ENCODE measurements at places on chromosomes 13 and 19. TPM values are rescaled to one million over a fixed set of nuclear protein-coding genes. Genes with fewer than 3 reads are reported as not detected.

The POSTN gene
- 21.1 TPM for total RNA-seq

GRCh38 chr13:96850538-96851145, 143.6 kb downstream of the OXGR1 start:
- DNase-seq, result no peak
- no peaks in the 10 kb centered on the region for H3K36me3 ChIP-seq
- no peaks in the 10 kb centered on the region for H3K4me1 ChIP-seq
- no peak overlapping the region for H3K4me3 ChIP-seq
- H3K27ac ChIP-seq, result no peak overlapping the region

DNA sequence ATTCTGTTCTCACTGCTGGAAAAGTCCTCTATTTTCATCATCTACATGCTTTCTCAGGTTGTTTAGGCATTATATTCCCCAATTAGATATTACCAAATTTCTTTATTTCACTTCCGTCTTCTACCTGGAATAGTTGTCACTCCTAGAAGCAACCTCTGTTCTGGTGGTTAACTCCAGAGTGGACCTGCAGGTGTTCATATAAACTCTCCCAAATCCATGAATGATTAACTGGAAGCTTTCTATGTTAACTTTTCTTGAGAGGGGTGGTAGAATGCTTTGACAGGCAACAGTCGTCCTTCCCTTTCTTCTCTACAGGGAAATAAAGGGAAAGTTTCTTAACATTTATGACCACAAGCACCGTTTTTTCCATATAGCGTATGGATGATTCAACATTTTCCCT, 48.4 kb upstream of the UFM1 start:
- H3K27me3 ChIP-seq, result no peaks in the 10 kb centered on the region
- no peak for DNase-seq
- H3K36me3 ChIP-seq, result no peaks in the 10 kb centered on the region

DNA sequence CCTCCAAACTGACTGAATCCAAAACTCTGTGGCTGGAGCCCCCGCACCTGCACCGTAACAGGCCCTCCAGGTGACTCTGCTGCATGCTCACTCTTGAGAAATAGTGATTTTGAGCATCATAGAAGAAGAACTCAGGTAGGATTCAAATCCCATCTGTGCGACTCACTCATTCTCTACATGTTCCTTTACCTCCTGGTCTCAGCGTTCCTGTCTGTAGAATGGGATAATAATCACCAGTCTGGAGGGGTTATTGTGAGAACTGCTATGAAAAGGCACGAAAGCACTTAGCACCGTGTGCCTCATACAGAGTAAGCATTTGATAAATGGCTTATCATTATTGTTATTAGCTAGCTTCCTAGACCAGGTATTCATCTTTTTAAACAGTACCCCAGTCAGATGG, 36.5 kb upstream of the NPAS1 start:
- peaks cover 6% of the 10 kb centered on the region for H3K27me3 ChIP-seq
- no peak for DNase-seq
- peaks cover 13% of the 10 kb centered on the region for H3K36me3 ChIP-seq
- no peak overlapping the region for H3K4me3 ChIP-seq
- H3K4me1 ChIP-seq, result peaks cover 61% of the 10 kb centered on the region

- H3K27ac ChIP-seq, result peak overlapping the region; percentile 98
- peaks cover 68% of the 10 kb centered on the region for H3K4me1 ChIP-seq
- H3K27me3 ChIP-seq, result peaks cover 6% of the 10 kb centered on the region
- peaks cover 65% of the 10 kb centered on the region for H3K36me3 ChIP-seq
- H3K4me3 ChIP-seq, result peak overlapping the region; percentile 86
Observed at GRCh38 chr19:41226053-41226873, 7.2 kb downstream of the AXL start.

DNA sequence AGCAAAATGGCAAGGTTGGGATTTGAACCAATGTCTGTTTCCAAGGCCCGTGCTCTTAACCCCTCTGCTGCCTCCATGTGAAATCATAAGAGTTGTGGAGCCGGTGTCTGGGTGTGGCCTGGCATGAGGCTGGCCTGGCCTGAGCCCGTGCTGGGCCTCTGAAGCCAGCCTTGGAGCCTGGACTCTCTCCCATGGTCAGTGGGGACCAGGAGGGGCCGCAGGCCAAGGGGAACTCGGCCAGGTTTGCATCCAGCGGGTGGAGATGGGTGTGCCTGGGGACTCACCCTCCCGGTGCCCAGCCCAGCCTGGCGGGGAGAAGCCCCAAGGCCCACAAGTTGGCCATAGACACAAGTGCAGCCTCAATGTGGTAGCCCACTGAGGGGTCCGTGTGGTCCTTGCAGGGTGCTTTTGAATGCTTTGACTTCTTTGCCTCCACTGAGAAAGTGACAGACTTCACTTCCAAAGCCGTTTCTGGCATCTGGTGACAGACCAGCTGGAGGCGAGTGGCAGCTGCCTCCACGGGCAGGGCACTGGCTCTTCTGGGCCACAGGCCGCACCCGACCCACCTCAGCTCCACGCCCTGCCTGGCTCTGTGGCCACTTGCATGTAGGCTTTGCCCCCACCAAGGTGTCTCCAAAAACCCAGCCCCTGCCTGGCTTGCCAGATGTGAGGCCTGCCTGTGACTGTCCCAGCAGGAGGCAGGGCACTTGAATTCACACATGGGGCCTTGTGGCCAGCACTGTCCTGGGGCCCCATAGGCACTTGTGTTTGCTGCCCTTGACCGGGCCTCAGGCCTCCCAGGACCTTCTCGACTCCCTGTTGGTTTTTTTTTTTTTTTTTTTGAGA, 26.2 kb upstream of the NCCRP1 start:
- no peaks in the 10 kb centered on the region for H3K27me3 ChIP-seq
- no peak overlapping the region for H3K27ac ChIP-seq
- no peaks in the 10 kb centered on the region for H3K4me1 ChIP-seq
- DNase-seq, result no peak
- H3K4me3 ChIP-seq, result no peak overlapping the region

DNA sequence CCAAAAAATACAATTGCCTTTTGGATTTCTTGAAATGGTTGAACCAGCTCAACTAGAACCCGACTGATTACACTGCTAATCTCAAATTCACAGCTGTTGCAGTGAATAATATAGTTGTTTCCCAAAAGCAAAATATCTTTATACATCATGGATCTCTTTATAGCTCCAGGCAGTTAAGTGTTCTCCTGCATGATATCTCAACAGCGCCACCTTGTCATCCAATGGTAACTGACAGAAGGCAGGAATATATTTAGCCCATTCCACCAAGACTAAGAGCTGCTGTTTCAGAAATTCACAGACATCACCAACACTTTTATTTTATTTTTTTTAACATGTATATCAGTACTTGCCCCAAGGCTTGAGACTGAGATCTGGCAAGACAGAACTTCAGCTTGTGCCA, 1141.0 kb upstream of the PRR20A start:
- H3K36me3 ChIP-seq, result no peaks in the 10 kb centered on the region
- H3K4me3 ChIP-seq, result no peak overlapping the region
- H3K27ac ChIP-seq, result no peak overlapping the region
- no peaks in the 10 kb centered on the region for H3K27me3 ChIP-seq
- DNase-seq, result no peak

DNA sequence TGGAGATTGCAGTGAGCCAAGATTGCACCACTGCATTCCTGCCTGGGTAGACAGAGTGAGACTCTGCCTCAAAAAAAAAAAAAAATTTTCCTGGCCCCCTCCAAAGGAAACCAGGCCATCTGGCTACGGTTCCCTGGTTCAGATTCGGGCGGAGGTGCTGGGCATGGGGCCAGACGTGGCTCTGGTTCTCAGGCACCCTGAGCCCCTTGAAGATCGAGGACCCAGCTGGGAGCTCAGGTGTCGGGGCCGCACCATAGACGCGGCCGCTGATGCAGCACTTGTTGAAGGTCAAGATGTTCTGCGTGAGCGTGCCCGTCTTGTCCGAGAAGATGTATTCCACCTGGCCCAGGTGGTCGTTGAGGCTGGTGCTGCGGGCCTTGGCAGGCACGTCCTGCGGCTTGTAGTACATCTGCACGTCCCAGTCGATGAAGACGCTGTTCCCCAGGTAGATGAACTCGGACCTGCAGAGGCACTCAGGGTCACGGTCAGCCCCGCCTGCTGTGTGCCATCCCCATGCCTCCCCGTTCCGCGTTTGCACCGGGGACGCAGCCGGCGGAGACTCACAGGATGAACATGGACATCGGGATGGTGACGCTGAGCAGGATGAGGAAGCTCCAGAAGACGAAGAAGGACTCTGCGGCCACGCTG, 12.3 kb downstream of the ATP8B3 start:
- no peak for DNase-seq
- peaks cover 7% of the 10 kb centered on the region for H3K36me3 ChIP-seq
- H3K27ac ChIP-seq, result no peak overlapping the region
- peaks cover 2% of the 10 kb centered on the region for H3K27me3 ChIP-seq

GRCh38 chr13:53240401-53241025, 211.9 kb downstream of the OLFM4 start:
- no peaks in the 10 kb centered on the region for H3K36me3 ChIP-seq
- no peak overlapping the region for H3K4me3 ChIP-seq
- no peak for DNase-seq
- no peaks in the 10 kb centered on the region for H3K4me1 ChIP-seq
- no peak overlapping the region for H3K27ac ChIP-seq

- DNase-seq, result no peak
- H3K27me3 ChIP-seq, result no peaks in the 10 kb centered on the region
- no peak overlapping the region for H3K27ac ChIP-seq
- no peak overlapping the region for H3K4me3 ChIP-seq
- peaks cover 55% of the 10 kb centered on the region for H3K4me1 ChIP-seq
- peaks cover 39% of the 10 kb centered on the region for H3K36me3 ChIP-seq
Observed at GRCh38 chr13:97288486-97288900, 66.4 kb downstream of the MBNL2 start.

GRCh38 chr13:85665286-85665685, 133.9 kb downstream of the SLITRK6 start:
- no peaks in the 10 kb centered on the region for H3K27me3 ChIP-seq
- peak overlapping the region; percentile 63 for H3K27ac ChIP-seq
- H3K4me3 ChIP-seq, result peak overlapping the region; percentile 4
- peaks cover 21% of the 10 kb centered on the region for H3K4me1 ChIP-seq
- no peak for DNase-seq

Data from HFFc6 (cell line).